Myometrial cell (primary cell): ENCODE measurements at places on chromosomes 3 and 15. TPM values are rescaled to one million over a fixed set of nuclear protein-coding genes. Genes with fewer than 3 reads are reported as not detected.

The KIF15 gene
- 7.8 and 8.9 TPM in 2 replicates for total RNA-seq

The WDR76 gene
- total RNA-seq: 6.1 and 23.6 TPM in 2 replicates

The CFAP20DC gene
- 4.6 and 6.9 TPM in 2 replicates for total RNA-seq

The RTP4 gene
- 2.1 and 2.9 TPM in 2 replicates for total RNA-seq

The GPR62 gene
- not detected in 2 replicates for total RNA-seq
